Right cardiac atrium (tissue), 5 donors: ENCODE measurements at places on chromosomes 3 and 15. TPM values are rescaled to one million over a fixed set of nuclear protein-coding genes. Genes with fewer than 3 reads are reported as not detected.

SLC24A1 gene
- 2.3 TPM for total RNA-seq

DNA sequence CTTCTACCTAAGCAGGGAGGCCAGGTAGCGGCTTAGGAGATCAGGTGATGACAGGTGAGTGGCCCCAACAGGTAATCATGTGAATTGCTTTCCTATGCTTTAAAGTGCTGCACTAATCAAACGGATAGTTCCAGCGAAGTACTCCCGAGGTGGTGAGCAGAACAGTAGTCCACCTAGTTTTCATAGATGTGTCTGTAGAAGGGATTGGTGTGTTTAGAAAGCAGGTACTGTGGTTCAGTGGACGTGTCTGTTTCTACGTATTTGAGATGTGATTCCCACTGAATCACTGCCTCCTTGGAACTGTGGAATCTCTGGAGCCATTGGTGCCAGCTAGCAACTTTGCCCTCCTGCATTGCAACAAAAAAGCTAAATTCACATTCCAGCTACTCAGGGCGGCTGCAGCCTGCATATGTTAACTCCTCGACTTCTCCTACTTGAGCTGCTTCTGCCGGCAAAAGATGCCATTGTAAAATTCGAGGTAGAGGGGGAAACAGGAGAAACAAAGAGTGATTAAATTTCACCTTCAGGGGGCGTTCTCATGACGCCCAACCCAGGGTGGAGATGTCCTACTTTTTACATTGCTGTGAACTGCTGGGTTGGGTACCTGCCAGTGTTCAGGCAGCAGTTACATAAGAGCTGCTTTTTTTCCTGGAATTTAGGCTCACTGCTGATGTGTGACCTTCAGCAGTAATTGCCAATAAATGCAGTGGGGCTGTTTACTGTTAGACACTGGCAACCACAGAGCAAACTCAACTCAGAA lies 227.3 kb downstream of the ITPR1 start:
- peak; percentile 76 for DNase-seq

DNA sequence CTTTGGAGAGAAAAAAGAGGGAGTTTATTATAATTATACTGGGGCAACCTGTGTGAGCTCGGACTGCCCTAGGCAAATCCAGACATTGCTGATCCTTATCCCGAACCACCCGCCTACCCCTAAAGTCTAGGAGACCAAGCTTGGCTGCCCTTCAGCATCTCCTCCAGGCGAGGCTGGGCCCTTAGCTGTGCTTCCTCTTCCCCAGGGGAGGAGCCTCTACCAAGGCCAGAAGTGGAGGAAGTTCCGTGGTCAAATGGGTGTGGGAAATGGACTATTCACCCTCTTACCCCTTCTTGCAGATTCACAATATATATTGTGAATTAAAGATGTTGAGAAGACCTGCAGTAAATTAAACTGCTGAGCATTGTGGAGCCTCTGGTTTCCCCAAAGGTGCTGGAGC lies 158.3 kb upstream of the HES1 start:
- DNase-seq, result peak; percentile 54

DNA sequence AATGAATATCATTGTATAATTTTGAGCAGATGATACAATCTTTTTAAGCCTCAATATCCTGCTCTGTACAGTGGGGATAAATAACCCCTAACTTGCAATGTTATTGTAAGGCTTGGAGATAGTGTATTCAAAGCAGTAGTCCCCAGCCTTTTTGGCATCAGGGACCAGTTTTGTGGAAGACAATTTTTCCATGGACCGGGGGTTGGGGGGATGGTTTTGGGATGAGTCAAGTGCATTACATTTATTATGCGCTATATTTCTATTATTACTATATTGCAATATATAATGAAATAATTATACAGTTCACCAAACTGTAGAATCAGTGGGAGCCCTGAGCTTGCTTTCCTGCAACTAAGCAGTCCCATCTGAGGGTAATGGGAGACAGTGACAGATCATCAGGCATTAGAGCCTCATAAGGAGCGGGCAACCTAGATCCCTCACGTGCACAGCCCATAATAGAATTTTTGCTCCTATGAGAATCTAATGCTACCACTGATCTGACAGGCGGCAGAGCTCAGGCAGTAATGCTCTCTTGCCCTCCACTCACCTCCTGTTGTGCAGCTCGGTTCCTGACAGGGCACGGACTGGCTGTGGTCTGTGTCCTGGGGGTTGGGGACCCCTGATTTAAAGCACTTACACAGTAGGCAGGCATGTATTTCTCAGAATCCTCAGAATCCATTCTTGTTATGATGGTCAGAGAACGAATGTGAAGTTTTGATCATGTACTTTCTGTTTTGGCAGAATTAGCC lies 102.2 kb downstream of the PTPRG start:
- no peak for DNase-seq

- no peak for DNase-seq
These were observed 72.0 kb downstream of the DHX30 start for GRCh38 chr3:47874913-47875312.

KCNMB3 gene
- total RNA-seq, result 1.1 TPM

DNA sequence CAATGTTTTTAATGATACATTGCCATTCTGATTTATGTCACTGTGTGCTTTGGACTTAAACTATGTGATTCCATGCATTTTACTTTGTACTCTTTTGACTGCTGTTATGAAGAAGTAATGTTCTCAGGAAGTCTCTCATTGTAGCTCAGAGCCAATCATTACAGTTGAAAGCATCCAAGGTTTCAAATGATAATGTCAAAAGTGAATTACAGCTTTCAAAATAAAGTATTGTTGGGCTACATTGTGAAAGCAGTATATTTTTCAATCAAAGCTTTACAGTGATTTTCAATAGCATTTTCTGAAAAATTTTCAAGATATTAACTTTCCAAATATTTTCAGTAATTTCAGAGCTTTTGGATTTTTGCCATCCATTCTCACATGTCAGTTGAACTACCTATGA lies 243.6 kb downstream of the ZIC4 start:
- DNase-seq, result no peak

ALPK3 gene
- total RNA-seq, result 95.2 TPM

GRCh38 chr15:70113304-70113700 lies 15.6 kb upstream of the TLE3 start:
- peak; percentile 76 for DNase-seq
